ENCODE measurements at places on chromosomes 2 and 18. TPM values are rescaled to one million over a fixed set of nuclear protein-coding genes. Genes with fewer than 3 reads are reported as not detected.
A peak's percentile ranks its signal among the peaks of the same experiment; 100 is the strongest.

DNA sequence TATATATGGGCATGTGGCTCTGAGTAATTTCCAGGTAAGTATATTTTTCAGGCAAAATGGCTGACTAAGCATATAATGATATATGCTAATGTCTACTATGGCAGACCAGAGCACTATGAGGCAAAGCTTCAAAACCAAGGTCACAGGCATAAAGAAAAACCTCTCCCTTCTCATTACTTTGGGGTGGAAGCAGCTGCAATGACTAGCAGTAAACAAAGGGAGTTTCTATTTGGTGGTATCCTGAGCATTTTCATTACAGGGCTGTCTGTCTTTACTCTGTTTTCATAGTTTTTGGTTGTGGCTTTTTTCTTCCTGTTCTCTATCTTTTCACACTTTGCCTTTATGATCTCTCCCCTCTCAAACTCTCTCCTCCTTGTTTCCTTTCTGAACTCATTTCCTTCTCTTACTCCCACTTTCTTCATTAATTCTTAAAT lies 15.6 kb downstream of the PDE6D start:
- DNase-seq: no peak

GRCh38 chr2:42169874-42170521 lies 845 bp downstream of the EML4 start:
- DNase-seq: peak; percentile 37

GRCh38 chr18:77547757-77548156 lies 298.1 kb downstream of the GALR1 start:
- DNase-seq: no peak

DNA sequence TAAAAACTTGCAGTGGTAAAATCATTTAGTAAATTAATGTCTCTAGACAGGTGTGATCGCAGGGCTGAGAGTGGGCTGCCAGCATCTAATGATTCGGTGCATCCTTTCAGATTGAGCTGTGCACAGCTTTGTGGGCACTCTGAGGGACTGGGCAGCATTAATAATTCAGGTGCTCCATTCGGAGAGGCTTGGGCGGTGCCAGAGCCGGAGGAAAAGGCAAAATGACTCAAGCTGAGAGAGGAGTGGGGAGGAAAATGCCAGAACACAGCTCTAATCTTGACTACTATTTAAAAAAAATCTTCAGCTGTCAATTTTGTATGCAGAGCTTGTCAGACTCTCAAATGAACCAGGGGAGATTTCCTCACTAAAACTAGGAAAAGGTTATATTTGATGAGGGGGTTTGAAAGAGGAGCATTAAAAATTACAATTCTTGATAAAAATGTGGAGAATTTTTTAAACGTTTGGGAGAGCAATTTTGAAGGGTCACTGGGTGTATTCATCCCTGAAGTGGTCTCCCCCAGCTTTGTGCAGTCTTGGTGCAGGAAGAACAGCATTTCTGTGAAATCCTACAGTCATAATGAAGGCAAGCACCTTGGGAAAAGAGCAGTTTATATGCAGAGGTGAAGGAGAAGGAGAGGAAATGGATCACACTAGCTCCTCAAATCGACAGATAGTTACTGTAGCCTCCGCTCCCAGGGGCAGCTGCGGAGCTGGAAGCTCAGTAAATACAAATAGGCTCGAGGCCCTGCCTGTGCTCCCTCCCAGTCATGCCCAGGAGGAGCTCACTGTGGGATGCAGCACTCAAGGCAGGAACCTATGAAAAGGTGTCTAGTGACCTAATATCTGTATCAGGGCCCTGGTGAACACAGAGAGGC lies 535.4 kb upstream of the RAB6C start:
- no peak for DNase-seq

DNA sequence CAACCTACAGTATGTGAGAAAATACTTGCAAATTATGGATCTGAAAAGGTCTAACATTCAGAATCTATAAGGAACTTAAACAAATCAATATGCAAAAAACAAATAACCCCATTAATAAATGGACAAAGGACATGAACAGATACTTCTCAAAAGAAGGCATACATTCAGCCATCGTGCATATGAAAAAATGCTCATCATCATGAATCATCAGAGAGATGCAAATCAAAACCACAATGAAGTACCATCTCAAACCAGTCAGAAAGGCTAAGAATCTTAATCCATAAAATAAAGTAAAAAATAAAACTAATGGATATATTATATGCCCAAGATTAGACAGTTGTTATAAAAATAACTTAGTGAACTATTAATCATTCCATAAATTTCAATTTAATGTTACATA lies 154.0 kb downstream of the CALCRL start:
- DNase-seq: no peak

Gene MAP3K19
- total RNA-seq: not detected

Gene UGT1A5
- not detected for total RNA-seq

Gene IGFBP5
- total RNA-seq: 0.08 TPM

Gene SLC5A6
- 47.4 TPM for total RNA-seq

Gene TEX261
- total RNA-seq: 59.4 TPM

Gene DIPK1C
- not detected for total RNA-seq
